Spleen (tissue), 13 donors: ENCODE measurements at places on chromosomes 16 and 17.

DNA sequence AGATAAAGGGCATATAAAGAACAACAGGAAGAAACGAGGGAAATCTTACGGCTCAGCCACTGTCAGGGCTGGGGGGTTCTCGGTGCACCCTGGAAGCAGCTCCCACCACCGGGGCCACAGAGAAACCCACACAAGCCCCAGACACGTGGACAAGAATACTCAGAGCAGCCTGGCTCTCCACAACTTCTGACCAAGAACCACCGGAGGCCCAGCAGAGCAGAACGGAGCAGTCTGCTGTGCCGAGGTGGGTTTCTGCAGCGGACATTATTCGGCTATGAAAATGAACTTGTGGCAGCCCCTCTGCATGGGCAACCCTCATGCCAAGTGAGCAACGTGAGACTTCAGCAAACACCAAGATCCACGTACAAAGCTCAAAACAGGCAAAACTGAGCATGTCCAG is 6.8 kb downstream of the DNASE1 start:
- DNase-seq = no peak

- no peak for DNase-seq
Observed at GRCh38 chr17:20173091-20173490, 163.9 kb downstream of the SPECC1 start.

GRCh38 chr16:11914210-11915113 is 1.3 kb downstream of the GSPT1 start:
- no peak for DNase-seq

- no peak for DNase-seq
Observed at GRCh38 chr16:22673421-22673831, 140.5 kb upstream of the HS3ST2 start.
